ENCODE measurements at places on chromosomes 7 and 10. TPM values are rescaled to one million over a fixed set of nuclear protein-coding genes. Genes with fewer than 3 reads are reported as not detected.
A peak's percentile ranks its signal among the peaks of the same experiment; 100 is the strongest.

The PDE1C gene
- 2.9 TPM for total RNA-seq

The SORCS1 gene
- 0.56 TPM for total RNA-seq

- H3K4me1 ChIP-seq = peaks cover 18% of the 10 kb centered on the region
- DNase-seq = no peak
- no peak overlapping the region for H3K4me3 ChIP-seq
- H3K27ac ChIP-seq = no peak overlapping the region
- H3K27me3 ChIP-seq = peaks cover 7% of the 10 kb centered on the region
Observed at GRCh38 chr10:79192677-79193003, 123.9 kb downstream of the ZMIZ1 start.

GRCh38 chr7:29192811-29193210 is 1.8 kb upstream of the CHN2 start:
- no peak for DNase-seq
- no peak overlapping the region for H3K4me3 ChIP-seq
- no peaks in the 10 kb centered on the region for H3K36me3 ChIP-seq
- peaks cover 12% of the 10 kb centered on the region for H3K27me3 ChIP-seq

The SCD gene
- 627 TPM for total RNA-seq

DNA sequence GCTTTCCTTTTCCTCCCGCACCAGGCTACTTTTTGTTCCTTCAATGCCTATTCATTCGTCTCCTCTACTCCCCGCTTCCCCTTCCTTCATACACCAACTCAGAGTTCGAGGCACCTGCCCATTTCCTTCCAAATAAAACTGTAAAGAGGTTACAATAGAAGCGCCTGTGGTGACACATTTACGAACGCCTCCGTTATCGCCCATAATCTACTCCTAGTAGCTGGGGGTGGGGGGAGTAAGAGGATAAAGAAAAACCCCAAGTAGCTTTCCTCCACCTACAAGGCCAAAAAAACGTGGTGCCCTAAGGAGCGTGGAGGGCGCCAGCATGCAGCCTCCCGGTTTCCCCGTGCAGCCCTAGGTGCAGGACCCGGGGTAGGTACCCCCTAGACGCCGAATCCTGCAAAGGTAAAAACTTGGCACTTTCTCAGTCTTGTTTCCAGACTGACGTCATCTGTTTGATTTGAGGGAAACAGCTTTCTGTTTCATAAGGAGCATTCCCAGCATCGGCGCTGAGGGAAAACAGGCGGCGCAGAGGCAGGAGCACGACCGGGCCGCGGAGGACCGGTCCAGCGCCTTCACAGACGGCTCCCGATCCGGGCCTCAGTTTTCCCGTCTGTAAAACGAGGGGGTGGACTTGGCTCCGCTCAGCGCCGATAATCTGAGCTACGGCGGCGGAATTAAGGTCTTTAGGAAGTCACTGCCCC is 922 bp downstream of the PPA1 start:
- H3K27me3 ChIP-seq = peaks cover 2% of the 10 kb centered on the region
- peaks cover 4% of the 10 kb centered on the region for H3K36me3 ChIP-seq
- peak overlapping the region; percentile 0 for H3K27ac ChIP-seq
- DNase-seq = peak; percentile 12
- peaks cover 12% of the 10 kb centered on the region for H3K4me1 ChIP-seq
- peak overlapping the region; percentile 95 for H3K4me3 ChIP-seq

The CHAT gene
- total RNA-seq = 0.23 TPM

- H3K4me3 ChIP-seq = peak overlapping the region; percentile 79
- peaks cover 42% of the 10 kb centered on the region for H3K4me1 ChIP-seq
- no peak overlapping the region for H3K27ac ChIP-seq
- no peak for DNase-seq
Observed at GRCh38 chr10:26214551-26215395, 1.8 kb upstream of the GAD2 start.

DNA sequence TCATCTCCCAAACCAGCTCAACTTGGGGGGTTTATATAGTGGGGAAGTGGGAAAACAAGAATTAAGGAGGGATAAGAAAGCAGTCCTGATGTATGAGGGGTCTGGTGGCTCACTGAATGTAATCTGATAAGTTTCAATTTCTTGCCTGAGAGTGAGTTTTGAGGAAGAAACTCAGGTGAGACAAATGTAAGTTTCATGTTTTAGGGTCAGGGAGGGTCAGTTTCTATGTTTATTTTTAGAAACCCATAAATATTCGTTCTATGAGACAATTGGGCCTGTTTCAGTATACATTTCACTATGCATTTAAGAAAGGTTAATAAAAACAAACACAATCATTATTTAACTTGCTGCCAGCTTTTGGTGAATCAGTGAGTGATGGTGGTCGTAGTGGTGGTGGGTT is 128.0 kb upstream of the MBL2 start:
- H3K27ac ChIP-seq = no peak overlapping the region
- H3K4me1 ChIP-seq = no peaks in the 10 kb centered on the region
- H3K4me3 ChIP-seq = no peak overlapping the region
- no peak for DNase-seq
- no peaks in the 10 kb centered on the region for H3K36me3 ChIP-seq

The GNAI1 gene
- total RNA-seq = 132 TPM

- no peak for DNase-seq
- H3K36me3 ChIP-seq = no peaks in the 10 kb centered on the region
- peaks cover 6% of the 10 kb centered on the region for H3K4me1 ChIP-seq
- H3K27ac ChIP-seq = no peak overlapping the region
- peaks cover 2% of the 10 kb centered on the region for H3K27me3 ChIP-seq
Observed at GRCh38 chr10:113232928-113233511, 283.0 kb downstream of the TCF7L2 start.

GRCh38 chr7:65980478-65981250 is 1.3 kb downstream of the GUSB start:
- H3K27me3 ChIP-seq = no peaks in the 10 kb centered on the region
- H3K4me3 ChIP-seq = peak overlapping the region; percentile 86
- H3K4me1 ChIP-seq = no peaks in the 10 kb centered on the region
- DNase-seq = no peak
- peak overlapping the region; percentile 30 for H3K27ac ChIP-seq

The DIP2C gene
- total RNA-seq = 13.1 TPM

The CCDC136 gene
- total RNA-seq = 31.5 TPM

DNA sequence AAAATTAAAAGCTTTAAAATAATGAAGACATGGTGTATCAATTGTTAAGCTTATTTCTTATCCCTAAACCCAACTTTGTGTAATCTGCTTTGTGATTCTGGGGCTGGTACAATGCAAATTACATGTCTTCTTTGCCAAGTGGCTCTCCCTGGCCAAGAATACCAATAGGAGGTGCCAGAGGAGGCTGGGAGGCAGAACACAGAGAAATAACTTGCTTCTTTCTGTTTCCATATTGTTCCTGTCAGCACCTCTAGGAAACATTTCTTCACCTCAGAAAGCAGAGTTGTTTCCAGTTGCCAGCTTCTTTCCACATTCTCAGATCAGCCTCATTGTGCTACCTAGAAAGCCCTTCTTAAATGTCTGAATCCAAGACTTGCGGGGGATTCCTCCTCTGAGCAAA is 174.4 kb downstream of the MDFIC start:
- H3K27me3 ChIP-seq = no peaks in the 10 kb centered on the region
- peaks cover 8% of the 10 kb centered on the region for H3K4me1 ChIP-seq
- no peak overlapping the region for H3K27ac ChIP-seq
- H3K36me3 ChIP-seq = no peaks in the 10 kb centered on the region
- no peak for DNase-seq

DNA sequence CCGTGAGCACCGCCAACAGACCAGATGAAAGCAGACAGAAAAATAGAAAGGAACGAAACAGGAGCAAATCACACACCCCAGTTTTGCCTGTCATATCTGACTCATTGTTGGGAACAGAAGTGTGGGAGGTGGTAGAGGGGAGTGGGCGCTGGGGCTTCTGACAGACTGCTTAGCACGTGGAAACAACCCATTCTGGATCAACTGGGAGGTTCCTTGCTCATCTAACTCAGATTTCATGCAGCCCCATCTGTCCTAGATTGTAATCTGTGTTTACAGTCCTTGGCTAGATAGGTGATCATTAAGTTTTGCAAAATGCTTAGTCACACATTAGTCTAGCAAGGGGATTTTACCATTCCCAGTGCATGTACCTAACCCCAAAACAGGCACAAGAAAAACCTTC is 154.1 kb downstream of the NRP1 start:
- H3K27ac ChIP-seq = peak overlapping the region; percentile 57
- H3K36me3 ChIP-seq = peaks cover 54% of the 10 kb centered on the region
- DNase-seq = no peak
- H3K4me1 ChIP-seq = peaks cover 9% of the 10 kb centered on the region
- H3K4me3 ChIP-seq = peak overlapping the region; percentile 63

DNA sequence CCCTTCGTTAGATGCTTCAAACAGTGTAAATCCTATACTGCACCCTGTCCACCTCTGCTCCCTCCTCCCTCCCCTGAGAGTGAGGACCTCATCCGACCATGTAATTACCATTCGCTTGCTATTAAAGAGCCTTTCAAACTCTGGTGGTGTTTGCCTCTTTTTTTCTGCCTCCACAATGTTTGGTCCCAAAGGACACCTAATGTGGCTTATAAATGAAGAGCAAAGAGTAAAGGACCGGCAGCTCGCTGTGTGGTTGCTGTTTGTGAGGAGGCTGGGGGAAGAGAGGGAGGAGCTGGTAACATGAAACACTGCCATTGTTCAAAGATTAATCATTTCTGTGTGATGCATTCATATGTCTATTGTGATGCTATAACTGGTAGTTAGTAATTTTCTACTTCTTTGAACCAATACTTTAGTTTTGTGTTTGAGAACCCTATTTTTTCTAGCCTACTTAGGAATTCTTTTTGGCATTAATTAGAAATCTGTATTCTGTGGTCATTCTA is 27.9 kb downstream of the MTURN start:
- DNase-seq = no peak
- no peak overlapping the region for H3K27ac ChIP-seq
- H3K4me1 ChIP-seq = peaks cover 57% of the 10 kb centered on the region
- no peak overlapping the region for H3K4me3 ChIP-seq
- peaks cover 2% of the 10 kb centered on the region for H3K27me3 ChIP-seq
- H3K36me3 ChIP-seq = no peaks in the 10 kb centered on the region

DNA sequence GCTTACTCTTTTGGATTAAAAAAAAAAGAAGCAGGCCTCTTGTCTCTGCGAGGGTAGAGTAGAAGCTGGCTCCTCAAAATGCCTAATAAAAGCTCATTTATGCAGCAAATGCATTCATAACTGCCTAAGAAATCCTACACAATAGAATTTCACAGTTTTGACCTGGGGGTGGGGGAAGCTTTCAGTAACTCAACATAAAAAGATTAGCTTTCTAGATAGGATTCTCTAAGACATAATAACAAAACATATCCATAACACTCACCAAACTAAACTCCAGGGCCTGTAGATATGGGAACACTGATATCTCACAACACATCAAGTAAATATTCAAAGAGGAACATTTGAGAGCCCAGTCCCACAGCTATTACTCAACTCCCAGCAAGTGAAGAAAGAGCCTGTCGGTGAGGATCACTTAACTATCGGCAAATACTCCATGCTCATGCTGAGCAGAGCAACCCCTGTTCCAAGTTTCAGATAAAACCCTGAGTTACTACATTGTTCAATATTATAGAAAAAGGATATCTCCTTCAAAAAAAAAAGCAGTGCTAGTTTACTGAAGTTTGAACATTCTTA is 88.1 kb downstream of the COBL start:
- no peaks in the 10 kb centered on the region for H3K36me3 ChIP-seq
- no peak for DNase-seq
- H3K27ac ChIP-seq = no peak overlapping the region

GRCh38 chr7:47100817-47101435 is 481.0 kb downstream of the TNS3 start:
- no peak overlapping the region for H3K27ac ChIP-seq
- H3K27me3 ChIP-seq = no peaks in the 10 kb centered on the region
- no peaks in the 10 kb centered on the region for H3K36me3 ChIP-seq
- no peaks in the 10 kb centered on the region for H3K4me1 ChIP-seq
- no peak overlapping the region for H3K4me3 ChIP-seq

- no peaks in the 10 kb centered on the region for H3K4me1 ChIP-seq
- H3K36me3 ChIP-seq = no peaks in the 10 kb centered on the region
- no peaks in the 10 kb centered on the region for H3K27me3 ChIP-seq
- H3K4me3 ChIP-seq = no peak overlapping the region
- peak; percentile 21 for DNase-seq
Observed at GRCh38 chr10:69786791-69787190, 14.9 kb upstream of the COL13A1 start.

The NPFFR1 gene
- not detected for total RNA-seq

DNA sequence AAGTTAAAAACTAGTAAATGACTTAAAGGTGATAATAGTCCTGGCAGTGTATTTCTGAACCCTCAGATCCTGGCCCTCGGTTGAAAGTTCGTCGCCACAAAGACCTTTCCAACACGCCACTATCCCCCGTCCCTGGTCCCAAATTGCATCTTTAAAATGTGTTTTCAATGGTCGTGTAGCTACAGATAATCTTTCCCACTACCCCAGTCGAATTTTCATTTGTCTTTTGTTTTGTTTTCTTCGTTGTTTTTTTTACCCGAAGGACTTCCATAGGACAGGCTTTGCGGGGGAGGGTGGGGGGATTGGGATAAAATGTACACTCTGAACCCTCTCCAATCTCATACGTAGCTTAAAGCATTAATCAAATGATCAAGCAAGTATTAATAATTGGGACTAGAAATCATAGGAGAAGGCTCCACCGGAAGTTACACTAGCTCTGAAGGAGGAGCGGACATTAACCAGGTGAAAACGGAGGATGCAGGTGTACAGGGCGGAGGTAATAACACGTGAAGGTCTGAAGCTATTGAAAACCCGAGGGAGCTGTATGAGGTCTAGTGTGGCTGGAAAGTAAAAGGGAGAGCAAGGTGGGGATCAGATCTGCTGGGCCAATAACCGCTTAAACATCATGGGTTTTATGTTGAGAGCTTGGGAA is 32.8 kb upstream of the PHF14 start:
- H3K36me3 ChIP-seq = peaks cover 8% of the 10 kb centered on the region
- DNase-seq = no peak
- no peaks in the 10 kb centered on the region for H3K27me3 ChIP-seq
- H3K4me1 ChIP-seq = peaks cover 4% of the 10 kb centered on the region

DNA sequence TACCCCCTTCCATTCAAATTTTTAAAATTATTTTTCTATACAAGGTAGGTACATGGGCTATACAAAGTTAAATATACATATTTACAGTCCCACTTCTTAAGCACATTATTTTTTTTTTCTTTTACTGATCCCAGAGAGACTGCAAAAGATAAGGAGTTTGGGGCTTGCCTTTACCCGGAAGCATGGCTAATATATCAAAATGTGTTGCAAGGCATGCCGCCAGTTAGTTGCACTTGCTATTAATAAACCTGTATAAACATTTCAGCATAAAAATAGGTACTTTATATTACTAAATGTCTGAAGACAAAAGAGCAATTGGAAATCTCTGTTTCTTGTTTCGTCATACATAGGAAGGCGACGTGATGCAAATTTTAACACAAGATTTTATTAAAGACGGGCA is 21.5 kb upstream of the PDLIM1 start:
- peaks cover 34% of the 10 kb centered on the region for H3K36me3 ChIP-seq
- H3K27me3 ChIP-seq = peaks cover 5% of the 10 kb centered on the region
- H3K4me1 ChIP-seq = peaks cover 53% of the 10 kb centered on the region
- peak overlapping the region; percentile 88 for H3K27ac ChIP-seq
- no peak for DNase-seq
- H3K4me3 ChIP-seq = no peak overlapping the region

GRCh38 chr7:39664057-39664456 is 40.7 kb downstream of the RALA start:
- DNase-seq = no peak
- peaks cover 5% of the 10 kb centered on the region for H3K27me3 ChIP-seq
- peak overlapping the region; percentile 9 for H3K4me3 ChIP-seq
- H3K4me1 ChIP-seq = peaks cover 43% of the 10 kb centered on the region
- peak overlapping the region; percentile 58 for H3K27ac ChIP-seq
- peaks cover 65% of the 10 kb centered on the region for H3K36me3 ChIP-seq

- no peak for DNase-seq
- no peak overlapping the region for H3K4me3 ChIP-seq
- no peaks in the 10 kb centered on the region for H3K4me1 ChIP-seq
- H3K27ac ChIP-seq = no peak overlapping the region
Observed at GRCh38 chr7:138126928-138127327, 50.7 kb downstream of the AKR1D1 start.

Data from endothelial cell (in vitro differentiated cells).